T-cell (primary cell): ENCODE measurements at places on chromosomes 4 and X. TPM values are rescaled to one million over a fixed set of nuclear protein-coding genes. Genes with fewer than 3 reads are reported as not detected.

- H3K27ac ChIP-seq, result no peak overlapping the region
- no peaks in the 10 kb centered on the region for H3K36me3 ChIP-seq
- DNase-seq, result no peak
- no peak overlapping the region for H3K4me3 ChIP-seq
Observed at GRCh38 chrX:70226048-70226447, 8.4 kb upstream of the AWAT1 start.

RIPPLY1 gene
- total RNA-seq, result not detected

- no peak overlapping the region for H3K4me3 ChIP-seq
- no peaks in the 10 kb centered on the region for H3K36me3 ChIP-seq
- no peak overlapping the region for H3K27ac ChIP-seq
- DNase-seq, result no peak
- H3K4me1 ChIP-seq, result peaks cover 3% of the 10 kb centered on the region
- H3K27me3 ChIP-seq, result peaks cover 4% of the 10 kb centered on the region
Observed at GRCh38 chr4:69835766-69836165, 24.2 kb downstream of the SULT1E1 start.

GRCh38 chr4:116885579-116885978 is 199.8 kb downstream of the TRAM1L1 start:
- no peaks in the 10 kb centered on the region for H3K27me3 ChIP-seq
- H3K27ac ChIP-seq, result no peak overlapping the region
- no peaks in the 10 kb centered on the region for H3K36me3 ChIP-seq
- H3K4me1 ChIP-seq, result no peaks in the 10 kb centered on the region
- H3K4me3 ChIP-seq, result no peak overlapping the region

- DNase-seq, result no peak
- no peaks in the 10 kb centered on the region for H3K36me3 ChIP-seq
- peaks cover 4% of the 10 kb centered on the region for H3K27me3 ChIP-seq
- H3K4me3 ChIP-seq, result no peak overlapping the region
- H3K4me1 ChIP-seq, result no peaks in the 10 kb centered on the region
- no peak overlapping the region for H3K27ac ChIP-seq
Observed at GRCh38 chr4:99615170-99615820, 40.7 kb downstream of the MTTP start.

CDS1 gene
- 0.92 TPM for total RNA-seq

DNA sequence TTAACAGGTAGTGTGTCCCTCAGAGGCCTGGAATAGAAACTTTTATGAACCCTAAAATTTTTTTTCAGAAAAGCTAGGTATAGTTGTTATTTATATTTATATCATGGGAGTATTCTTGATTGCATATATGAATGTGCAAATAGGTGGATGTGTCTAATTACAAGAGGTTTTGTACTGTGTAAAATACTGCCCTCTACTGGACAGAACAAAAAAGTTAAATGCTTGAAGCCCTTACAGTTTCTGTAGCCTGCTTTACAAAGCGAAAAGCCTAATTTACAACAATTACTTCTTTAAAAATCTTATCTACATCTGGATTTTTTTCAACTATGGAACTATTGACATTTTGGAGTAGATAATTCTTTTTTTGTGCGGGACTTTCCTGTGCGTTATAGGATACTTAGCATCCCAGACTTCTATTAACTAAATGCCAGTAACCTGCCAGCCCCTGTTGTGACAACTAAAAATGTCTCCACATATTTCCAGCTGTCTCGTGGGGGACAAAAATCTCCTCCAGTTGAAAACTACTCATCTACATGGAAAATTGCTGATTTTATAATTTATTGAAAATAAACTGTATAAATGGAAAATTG is 35.1 kb downstream of the ENPEP start:
- no peak overlapping the region for H3K4me3 ChIP-seq
- H3K27me3 ChIP-seq, result peaks cover 2% of the 10 kb centered on the region
- H3K4me1 ChIP-seq, result no peaks in the 10 kb centered on the region
- H3K36me3 ChIP-seq, result no peaks in the 10 kb centered on the region
- no peak for DNase-seq

FHDC1 gene
- total RNA-seq, result 0.08 TPM

- DNase-seq, result no peak
- H3K36me3 ChIP-seq, result peaks cover 3% of the 10 kb centered on the region
- H3K4me3 ChIP-seq, result no peak overlapping the region
Observed at GRCh38 chr4:8221985-8222384, 22.9 kb downstream of the SH3TC1 start.

DNA sequence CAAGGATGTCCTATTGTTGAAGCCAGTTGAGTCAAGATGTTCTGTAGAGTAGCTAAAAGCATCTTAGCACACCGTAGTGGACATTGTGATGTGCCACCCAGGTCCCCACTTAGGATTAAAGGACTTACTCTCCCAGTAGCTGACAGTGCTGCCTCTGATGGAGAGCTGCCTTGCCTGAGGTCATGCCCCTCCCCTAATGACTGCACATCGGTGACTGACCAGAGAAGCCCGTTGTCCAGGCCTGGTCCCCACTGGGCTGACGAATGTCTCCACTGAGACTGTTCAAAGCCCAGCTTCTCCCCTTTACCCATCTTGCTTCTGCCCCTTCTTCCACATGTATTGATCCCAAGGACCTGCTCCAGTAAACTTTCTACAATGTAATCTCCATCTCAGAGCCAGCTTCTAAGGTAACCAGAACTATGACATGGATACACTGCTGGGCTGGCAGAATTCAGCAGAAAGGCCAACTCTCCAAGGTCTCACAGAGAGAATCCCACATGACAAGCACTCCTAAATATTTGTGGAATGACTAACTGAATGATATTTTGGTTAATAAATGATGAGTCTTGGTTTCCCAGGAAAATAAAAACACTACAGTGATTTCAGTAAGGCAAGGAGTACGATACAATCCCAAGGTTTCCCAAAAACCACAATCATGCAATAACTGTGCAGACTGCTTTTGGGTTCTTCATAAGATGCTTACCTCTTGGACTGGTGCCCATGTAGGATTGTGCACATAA is 82.4 kb upstream of the TMEM150C start:
- H3K36me3 ChIP-seq, result no peaks in the 10 kb centered on the region
- no peak overlapping the region for H3K27ac ChIP-seq
- DNase-seq, result no peak
- H3K4me3 ChIP-seq, result no peak overlapping the region
- H3K27me3 ChIP-seq, result peaks cover 9% of the 10 kb centered on the region

SRPK3 gene
- not detected for total RNA-seq

ARHGEF6 gene
- total RNA-seq, result 63.4 TPM

DNA sequence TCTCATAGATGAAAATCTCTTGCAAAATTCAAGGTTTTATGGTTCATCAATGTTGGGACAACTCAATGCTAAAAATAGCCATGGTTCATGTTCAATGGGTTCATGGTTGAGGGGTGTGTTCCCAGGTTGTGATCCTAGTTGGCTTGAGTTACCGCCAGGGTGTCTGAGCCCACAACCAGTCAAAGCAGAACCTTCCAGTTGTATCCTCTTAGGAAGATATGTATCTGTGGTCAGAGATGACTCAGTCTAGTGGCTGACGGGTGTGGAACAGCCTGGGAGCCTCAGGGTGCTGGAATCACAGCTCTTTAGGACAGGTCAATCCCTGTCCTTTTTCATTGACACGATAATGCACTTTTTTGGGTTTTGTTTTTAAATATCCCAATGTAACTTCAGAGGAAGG is 192.3 kb upstream of the NR3C2 start:
- H3K27ac ChIP-seq, result no peak overlapping the region
- no peak for DNase-seq
- H3K4me1 ChIP-seq, result no peaks in the 10 kb centered on the region
- no peaks in the 10 kb centered on the region for H3K36me3 ChIP-seq
- H3K27me3 ChIP-seq, result no peaks in the 10 kb centered on the region

- no peaks in the 10 kb centered on the region for H3K36me3 ChIP-seq
- H3K4me1 ChIP-seq, result no peaks in the 10 kb centered on the region
- no peaks in the 10 kb centered on the region for H3K27me3 ChIP-seq
- H3K4me3 ChIP-seq, result no peak overlapping the region
Observed at GRCh38 chrX:41384051-41384705, 50.2 kb downstream of the DDX3X start.

DNA sequence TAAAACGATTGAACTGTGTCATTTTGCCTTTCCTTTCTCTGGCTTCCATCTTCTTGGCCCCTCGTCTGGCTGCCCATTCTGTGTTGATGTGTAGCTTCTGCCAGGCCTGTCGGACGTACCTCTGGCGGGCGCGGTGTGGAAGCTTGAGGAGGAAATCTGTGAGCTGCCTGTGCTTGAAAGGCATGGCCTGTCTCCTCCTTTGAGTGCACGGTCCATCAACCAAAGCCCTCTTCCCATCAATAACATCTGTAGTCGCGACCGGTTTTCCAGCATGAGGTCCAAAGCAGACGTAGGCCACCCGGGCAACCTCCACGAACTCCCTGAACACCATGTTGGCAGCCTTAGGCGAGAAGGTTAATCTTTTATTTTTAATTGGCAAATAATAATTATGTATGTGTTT is 202.7 kb downstream of the CRLF2 start:
- H3K27ac ChIP-seq, result no peak overlapping the region
- no peaks in the 10 kb centered on the region for H3K4me1 ChIP-seq
- no peaks in the 10 kb centered on the region for H3K36me3 ChIP-seq
- H3K4me3 ChIP-seq, result no peak overlapping the region

GPRIN3 gene
- total RNA-seq, result 41.3 TPM

DCAF8L2 gene
- total RNA-seq, result not detected

GRCh38 chrX:48806081-48806480 is 4.2 kb downstream of the HDAC6 start:
- H3K27me3 ChIP-seq, result no peaks in the 10 kb centered on the region
- peaks cover 5% of the 10 kb centered on the region for H3K36me3 ChIP-seq
- H3K4me3 ChIP-seq, result no peak overlapping the region
- DNase-seq, result no peak
- H3K27ac ChIP-seq, result no peak overlapping the region
- peaks cover 8% of the 10 kb centered on the region for H3K4me1 ChIP-seq

DNA sequence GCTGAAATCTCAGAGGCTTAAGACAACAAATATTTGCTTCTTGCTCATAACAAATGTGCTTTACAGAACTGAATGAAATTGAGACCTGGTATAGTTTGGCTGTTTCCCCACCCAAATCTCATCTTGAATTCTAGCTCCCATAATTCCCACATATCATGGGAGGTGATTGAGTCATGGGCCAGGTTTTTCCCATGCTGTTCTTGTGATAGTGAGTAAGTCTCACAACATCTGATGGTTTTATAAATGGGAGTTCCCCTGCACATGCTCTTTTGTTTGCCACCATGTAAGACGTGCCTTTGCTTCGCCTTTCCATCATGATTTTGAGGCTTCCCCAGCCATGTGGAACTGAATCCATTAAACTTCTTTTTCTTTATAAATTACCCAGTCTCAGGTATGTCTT is 221.1 kb upstream of the DIPK2B start:
- H3K27ac ChIP-seq, result no peak overlapping the region
- no peak overlapping the region for H3K4me3 ChIP-seq
- H3K36me3 ChIP-seq, result no peaks in the 10 kb centered on the region
- no peak for DNase-seq
- H3K27me3 ChIP-seq, result no peaks in the 10 kb centered on the region

GRCh38 chr4:64642936-64643335 is 233.7 kb upstream of the TECRL start:
- H3K4me1 ChIP-seq, result no peaks in the 10 kb centered on the region
- H3K36me3 ChIP-seq, result no peaks in the 10 kb centered on the region
- no peak overlapping the region for H3K27ac ChIP-seq
- no peak overlapping the region for H3K4me3 ChIP-seq
- no peak for DNase-seq
